ENCODE measurements at places on chromosomes 5 and 9.

GRCh38 chr5:57298985-57299491 lies 125.2 kb downstream of the GPBP1 start:
- DNase-seq: peak; percentile 7

DNA sequence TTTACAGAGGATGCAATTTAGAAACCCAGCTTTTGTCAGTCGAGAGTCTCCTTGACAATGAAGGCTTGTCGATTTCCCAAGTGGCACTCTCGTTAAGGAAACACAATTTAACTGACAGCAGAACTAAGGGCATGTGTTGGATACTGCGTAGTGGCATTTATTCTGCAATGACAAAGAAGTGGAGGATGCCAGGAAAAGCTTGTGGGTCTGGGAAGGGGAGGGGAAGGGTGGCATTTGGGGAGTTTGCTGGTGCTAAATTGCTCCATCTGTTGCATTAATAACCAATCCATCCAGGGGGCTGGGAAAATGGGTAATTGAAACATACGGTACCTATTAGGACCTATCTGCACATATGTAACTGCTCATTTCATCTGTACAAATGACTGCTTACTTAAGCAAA lies 190.6 kb downstream of the NSG2 start:
- no peak for DNase-seq

GRCh38 chr9:114311571-114312512 lies 11.1 kb upstream of the ORM1 start:
- no peak for DNase-seq

DNA sequence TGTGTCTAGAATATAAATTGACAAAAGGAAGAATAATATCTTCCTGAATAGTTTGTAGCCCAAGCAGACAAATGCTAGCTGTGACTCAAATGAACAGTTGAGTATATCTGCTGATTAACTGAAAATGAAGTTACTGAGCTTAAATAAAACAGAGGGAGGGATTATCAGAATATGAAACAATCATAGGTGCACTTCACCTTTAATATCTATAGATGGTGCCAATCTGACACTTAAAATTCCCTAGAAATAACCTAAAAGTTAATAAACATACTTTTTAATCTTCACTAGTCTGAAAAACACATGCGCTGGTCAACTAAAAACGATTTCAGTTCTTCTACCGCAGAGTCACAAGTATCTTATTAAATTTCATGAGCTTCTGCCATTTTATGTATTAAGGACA lies 280.8 kb upstream of the RASA1 start:
- DNase-seq: no peak

DNA sequence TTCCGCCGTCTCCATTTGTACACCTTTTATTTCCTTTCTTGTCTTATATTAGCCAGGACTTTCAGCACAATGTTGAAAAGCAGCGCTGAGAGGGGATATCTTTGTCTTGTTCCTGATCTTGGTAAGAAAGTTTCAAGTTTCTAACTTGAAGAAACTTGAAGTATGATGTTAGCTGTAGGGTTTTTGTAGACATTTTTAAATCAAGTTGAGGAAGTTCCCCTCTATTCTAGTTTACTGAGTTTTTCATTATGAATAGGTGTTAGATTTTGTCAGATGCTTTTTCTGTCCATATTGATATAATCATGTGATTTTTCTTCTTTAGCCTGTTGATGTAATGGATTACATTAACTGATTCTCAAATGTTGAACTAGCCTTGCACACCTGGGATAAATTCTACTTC lies 425.7 kb downstream of the PIK3R1 start:
- DNase-seq: no peak
